ENCODE measurements at places on chromosomes 4 and X. TPM values are rescaled to one million over a fixed set of nuclear protein-coding genes. Genes with fewer than 3 reads are reported as not detected.

DNA sequence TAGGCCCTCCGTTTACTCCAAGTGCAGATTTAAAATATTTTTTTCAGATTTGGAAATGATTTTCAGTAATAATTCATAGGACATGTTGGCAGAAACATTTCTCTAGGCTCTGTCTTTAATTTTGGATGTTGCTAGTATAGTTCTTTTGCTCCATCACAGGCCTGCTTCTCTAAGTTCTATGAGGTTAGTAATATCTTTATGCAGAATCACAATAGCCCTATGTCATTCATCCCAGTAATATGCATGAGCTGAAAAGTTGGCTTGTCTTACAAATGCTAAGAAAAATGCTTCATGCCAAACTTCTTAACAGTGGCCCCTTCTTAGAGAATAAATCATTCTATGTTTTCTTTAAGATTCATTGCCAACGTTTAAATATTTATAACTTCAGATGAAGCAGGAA, 148.3 kb upstream of the TLL1 start:
- DNase-seq, result no peak

- DNase-seq, result peak; percentile 56
These were observed 4.2 kb downstream of the CPEB2 start for GRCh38 chr4:15006416-15007024.

- no peak for DNase-seq
These were observed 128.7 kb downstream of the MID1IP1 start for GRCh38 chrX:38929966-38930421.

GRCh38 chr4:113646442-113646822, 115.1 kb downstream of the CAMK2D start:
- DNase-seq, result no peak

DNA sequence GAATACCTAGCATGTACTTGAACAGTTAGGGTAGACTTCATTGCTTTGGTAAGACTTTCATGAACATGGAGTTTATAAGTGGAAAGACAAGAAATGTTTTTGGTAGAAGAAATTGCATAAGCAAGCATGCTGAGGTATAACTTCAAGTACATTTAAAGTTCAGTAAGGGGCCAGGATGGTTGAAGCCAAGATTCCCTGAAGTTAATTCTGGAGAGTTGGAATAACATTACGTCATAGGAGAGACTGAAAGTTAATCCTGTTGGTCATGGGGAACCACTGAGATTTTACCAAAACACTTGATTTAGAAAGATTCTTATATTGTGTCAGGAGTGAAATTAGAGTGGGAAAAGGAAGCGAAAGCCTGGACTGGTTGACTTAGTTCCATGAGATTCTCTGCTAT, 767.5 kb upstream of the MAGEB2 start:
- DNase-seq, result no peak

- DNase-seq, result no peak
These were observed 2.9 kb downstream of the AR start for GRCh38 chrX:67546496-67547423.

Gene KLKB1
- total RNA-seq, result 0.73 TPM

Gene ATRX
- total RNA-seq, result 187 TPM

Gene MAGIX
- total RNA-seq, result 1.6 TPM

Gene SULT1E1
- total RNA-seq, result not detected

Measured in B cell (primary cell).